Spleen (tissue), 13 donors: ENCODE measurements at places on chromosomes 16 and 17.

DNA sequence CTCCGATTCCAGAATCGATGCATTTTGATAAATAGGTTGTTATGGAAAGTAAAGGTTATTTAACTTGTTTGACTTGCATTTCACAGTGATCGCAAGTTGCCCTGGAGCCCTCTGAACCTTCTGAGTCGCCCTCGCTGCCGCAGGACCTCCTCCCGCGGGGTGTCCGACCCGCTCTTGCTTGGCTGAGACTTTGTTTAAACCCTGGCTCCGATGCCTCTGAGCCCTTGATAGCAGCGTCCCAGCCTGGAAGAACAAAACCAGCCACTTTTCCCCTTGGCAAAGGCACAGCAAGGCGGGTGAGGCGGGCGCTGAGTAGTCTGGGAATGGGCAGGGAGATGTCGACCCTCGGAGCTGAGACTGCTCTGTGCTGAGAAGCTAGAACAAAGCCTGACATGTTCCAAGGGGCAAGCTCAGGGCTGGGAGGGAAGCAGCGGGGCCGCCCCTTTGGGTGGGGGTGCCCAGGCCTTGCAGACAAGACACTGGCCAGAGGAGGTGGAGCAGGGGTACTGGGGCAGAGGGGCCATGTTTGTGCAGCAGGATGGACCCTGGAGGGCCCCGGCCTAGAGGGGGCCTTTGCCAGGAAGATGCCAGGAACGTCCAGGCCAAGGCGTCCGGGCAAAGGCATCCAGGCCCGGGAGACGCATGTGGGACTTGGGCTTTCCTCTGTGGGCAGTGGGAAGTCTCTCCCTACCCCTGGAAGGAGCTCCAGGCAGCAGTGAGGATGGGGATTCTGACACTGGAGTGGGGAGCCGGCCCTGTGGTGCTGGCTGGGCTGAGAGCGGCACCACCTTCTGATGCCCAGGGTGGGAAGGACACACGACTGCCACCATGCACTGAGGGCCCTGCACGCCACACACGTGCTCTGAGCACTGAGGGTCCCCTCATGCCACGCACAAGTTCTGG, 30.3 kb upstream of the CDH15 start:
- H3K27ac ChIP-seq = no peak overlapping the region
- no peaks in the 10 kb centered on the region for H3K4me1 ChIP-seq
- DNase-seq = peak; percentile 67
- no peaks in the 10 kb centered on the region for H3K36me3 ChIP-seq
- H3K4me3 ChIP-seq = no peak overlapping the region

- H3K4me3 ChIP-seq = no peak overlapping the region
- DNase-seq = no peak
- H3K27ac ChIP-seq = peak overlapping the region; percentile 24
- no peaks in the 10 kb centered on the region for H3K27me3 ChIP-seq
Observed at GRCh38 chr16:87924811-87925670, 11.3 kb downstream of the CA5A start.

DNA sequence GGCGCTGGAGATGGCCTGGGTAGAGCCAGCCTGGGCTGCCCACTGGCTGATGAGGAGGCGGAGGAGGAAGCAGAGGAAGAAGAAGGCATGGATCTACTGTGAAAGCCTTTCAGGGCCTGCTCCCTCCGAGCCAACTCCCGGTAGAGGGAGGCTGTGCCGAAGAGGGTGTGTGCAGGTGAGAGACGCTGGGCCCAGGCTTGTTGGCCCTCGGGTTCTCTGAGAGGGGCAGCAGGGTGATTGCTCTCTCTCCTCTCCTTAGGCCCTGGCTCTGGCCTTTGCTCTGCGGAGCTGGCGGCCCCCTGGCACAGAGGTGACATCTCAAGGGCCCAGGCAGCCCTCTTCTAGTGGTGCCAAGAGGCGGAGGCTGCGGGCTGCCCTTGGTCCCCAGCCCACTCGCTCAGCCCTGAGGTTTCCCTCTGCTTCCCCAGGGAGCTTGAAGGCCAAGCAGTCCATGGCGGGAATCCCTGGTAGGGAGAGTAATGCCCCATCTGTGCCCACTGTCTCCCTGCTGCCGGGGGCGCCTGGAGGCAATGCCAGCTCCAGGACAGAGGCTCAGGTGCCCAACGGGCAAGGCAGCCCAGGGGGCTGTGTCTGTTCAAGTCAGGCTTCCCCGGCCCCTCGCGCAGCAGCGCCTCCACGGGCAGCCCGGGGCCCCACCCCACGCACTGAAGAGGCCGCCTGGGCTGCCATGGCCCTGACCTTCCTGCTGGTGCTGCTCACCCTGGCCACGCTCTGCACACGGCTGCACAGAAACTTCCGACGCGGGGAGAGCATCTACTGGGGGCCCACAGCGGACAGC, 3.6 kb downstream of the TP53I13 start:
- peak overlapping the region; percentile 54 for H3K27ac ChIP-seq
- DNase-seq = peak; percentile 77
- H3K36me3 ChIP-seq = peaks cover 48% of the 10 kb centered on the region
- H3K4me3 ChIP-seq = peak overlapping the region; percentile 21
- peaks cover 10% of the 10 kb centered on the region for H3K4me1 ChIP-seq

- H3K27ac ChIP-seq = no peak overlapping the region
- H3K27me3 ChIP-seq = no peaks in the 10 kb centered on the region
- H3K4me3 ChIP-seq = no peak overlapping the region
- DNase-seq = no peak
Observed at GRCh38 chr16:17403859-17404545, 66.8 kb downstream of the XYLT1 start.

- H3K27me3 ChIP-seq = no peaks in the 10 kb centered on the region
- H3K4me3 ChIP-seq = no peak overlapping the region
- H3K27ac ChIP-seq = peak overlapping the region; percentile 53
Observed at GRCh38 chr16:30458561-30459394, 13.1 kb upstream of the SEPHS2 start.

- H3K4me3 ChIP-seq = no peak overlapping the region
- H3K4me1 ChIP-seq = no peaks in the 10 kb centered on the region
- no peak overlapping the region for H3K27ac ChIP-seq
- H3K36me3 ChIP-seq = no peaks in the 10 kb centered on the region
Observed at GRCh38 chr16:59905606-59906005, 1171.5 kb upstream of the GOT2 start.

DNA sequence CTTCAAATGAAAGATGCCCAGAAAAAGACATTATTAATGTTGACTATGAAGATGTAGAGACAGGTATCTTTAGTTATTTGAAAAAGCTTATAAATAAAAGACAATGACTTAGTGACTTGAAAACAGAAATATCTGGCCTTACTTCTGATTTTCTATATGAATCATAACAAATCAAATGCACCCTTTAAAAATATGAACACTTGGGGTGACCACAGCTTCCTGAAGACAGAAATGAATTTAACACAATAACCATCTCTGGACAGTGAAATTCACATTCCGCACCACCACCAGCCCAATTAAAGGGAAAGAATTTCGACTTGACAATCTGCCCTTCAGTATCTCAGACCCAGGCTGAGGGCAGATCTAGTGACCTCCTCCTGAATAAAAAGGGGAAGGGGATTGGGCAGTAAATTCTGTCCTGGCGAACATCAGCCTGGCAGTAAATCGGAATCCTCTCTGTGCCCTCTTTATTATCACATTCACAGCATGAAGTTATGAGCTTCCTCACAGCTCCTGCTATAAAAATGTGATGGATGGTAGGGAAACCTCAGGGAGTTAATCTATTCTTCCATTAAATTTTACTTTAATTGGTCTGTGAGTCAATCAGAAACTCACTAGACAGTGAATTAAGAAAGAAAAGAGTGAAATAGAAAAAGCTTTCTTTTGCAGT, 131.5 kb downstream of the SNX11 start:
- no peak overlapping the region for H3K4me3 ChIP-seq
- no peaks in the 10 kb centered on the region for H3K27me3 ChIP-seq
- no peaks in the 10 kb centered on the region for H3K36me3 ChIP-seq
- no peak overlapping the region for H3K27ac ChIP-seq
- peaks cover 28% of the 10 kb centered on the region for H3K4me1 ChIP-seq

DNA sequence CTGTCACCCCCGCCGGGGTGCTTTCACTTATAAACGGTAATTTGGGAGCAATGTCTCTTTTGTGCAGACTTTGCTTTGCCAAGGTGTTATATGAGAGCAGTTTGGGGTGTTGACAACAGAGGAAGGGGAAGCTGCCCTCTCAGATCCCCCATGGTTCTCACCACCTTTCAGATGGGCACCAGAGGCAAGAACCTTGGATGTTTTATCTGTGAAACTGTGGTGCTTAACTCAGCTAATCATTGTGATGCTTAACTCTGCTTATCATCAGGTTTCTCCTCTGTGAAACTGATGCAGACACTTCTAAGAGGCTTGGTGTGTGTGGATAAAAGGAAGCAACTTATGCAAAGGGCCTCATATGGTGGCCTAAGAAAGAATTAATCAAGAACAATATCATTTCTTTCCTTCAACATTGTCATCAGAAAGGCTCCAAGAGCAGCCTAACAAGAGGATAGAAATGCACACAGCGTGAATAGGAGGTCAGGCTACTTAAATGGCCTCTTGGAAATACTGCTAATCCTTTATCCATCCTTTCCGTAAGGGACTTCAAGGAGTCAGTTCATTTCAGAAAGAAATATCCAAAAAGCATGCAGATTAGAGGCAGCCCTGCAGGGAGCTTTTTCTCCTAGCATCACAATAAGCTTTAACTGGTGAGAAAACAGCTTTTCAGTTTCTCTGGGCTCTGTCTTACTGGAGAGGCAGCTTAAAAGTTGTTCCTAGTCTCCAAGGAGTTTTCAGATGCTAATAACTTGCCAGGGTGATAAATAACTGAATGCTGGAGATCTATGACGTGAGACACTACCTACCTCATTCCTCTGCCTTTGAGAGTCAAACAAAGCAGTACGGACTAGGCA, 55.1 kb upstream of the CLEC3A start:
- H3K4me1 ChIP-seq = no peaks in the 10 kb centered on the region
- no peak for DNase-seq
- no peaks in the 10 kb centered on the region for H3K36me3 ChIP-seq
- no peak overlapping the region for H3K4me3 ChIP-seq
